ENCODE measurements at places on chromosomes 5 and 9.

DNA sequence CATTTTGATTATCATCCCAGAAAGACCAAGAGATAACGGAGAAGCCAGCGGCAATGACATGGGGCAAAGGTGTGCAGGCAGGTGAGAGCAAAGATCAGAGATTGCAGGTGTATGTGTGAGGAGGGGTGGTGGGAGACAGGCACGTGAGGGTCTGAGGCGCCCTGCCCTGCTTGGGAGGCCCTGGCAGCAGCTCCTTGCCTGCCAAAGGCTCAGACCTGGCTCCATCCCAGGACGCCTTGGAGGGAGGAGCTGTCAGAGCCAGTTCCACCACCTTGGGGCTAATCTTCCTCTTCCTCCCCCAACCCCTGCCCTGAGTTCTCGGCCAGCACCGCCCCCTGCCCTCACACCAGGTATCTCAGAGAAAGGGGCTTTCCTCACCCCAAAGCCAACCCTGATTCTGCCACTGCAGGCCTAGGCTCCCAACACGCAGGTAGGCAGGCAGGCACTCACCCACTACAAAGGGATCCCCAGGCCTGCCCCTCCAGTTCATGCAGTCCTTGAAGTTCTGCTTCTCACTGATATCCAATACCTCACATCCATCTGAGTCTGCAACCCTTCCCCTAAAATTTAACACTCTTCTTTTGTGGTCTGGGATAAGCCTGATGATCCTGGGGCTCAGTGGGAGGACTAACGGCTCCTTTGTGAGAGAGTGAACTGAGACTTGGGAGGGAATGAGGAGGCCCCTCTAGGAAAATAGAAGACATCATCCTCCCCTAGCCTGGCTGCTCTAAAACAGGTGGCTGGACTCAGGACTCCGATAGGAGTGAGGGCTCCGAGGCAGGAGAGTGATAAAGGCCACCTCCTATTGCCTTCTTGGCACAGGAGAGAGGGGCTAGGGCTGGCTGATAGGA is 1.8 kb downstream of the AQP3 start:
- DNase-seq, result no peak

- no peak for DNase-seq
Observed at GRCh38 chr5:102375272-102375671, 79.2 kb upstream of the SLCO4C1 start.

GRCh38 chr5:117982691-117983090 is 1005.7 kb downstream of the DTWD2 start:
- DNase-seq, result no peak

DNA sequence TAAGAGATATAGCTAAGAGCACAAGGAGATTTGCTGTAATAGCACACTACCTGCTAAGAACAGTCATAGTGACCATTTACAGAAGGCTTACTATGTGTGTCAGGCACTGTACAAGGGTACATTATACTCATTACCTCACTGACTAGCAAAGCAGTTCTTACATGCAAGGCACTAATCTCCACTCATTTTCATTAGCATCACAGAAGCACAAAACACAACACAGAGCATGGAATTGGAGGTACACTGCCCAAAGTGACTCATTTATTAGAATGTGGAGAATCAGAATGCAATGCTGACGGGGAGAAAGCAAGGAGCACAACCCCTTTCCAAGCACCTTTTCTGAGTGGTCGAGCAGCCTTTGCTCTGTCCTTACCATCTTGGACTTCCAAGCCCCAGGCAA is 169.7 kb downstream of the ENTREP1 start:
- no peak for DNase-seq

DNA sequence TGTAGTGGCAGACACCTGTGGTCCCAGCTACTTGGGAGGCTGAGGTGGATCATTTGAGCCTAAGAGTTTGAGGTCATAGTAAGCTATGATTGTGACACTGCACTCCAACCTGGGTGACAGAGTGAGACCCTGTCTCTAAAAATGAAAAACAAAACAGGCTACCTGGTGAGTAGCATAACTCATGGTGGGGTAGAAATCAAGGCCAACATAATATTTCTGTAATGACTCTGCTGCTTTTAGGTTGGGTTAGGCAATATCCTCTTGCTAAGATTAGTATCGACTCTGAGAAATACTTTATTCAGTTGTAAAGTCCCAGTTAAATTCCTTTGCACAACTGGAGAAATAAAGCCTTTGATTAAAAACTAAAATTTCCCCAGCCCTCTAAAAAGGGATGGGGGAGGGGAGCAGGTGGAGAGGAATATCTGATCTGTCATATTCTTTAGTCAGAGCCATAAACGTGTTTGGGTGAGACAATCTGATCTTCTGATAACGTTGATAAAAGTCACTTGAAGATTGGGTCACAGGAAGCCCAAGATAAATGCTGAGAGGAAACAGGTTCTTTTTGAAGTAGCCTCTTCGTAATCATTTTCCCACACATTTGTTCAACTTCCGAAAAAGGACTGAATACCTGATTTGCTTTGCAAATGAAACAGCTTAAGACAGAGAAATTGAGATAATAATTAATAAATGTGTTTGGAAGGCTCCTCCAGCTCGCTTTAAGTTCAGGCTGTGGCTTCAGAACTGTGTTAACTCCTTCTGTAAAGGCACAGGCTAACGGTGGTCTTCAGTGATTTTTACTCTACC is 14.9 kb downstream of the IL4 start:
- no peak for DNase-seq

GRCh38 chr9:15225564-15226126 is 81.4 kb downstream of the TTC39B start:
- no peak for DNase-seq

GRCh38 chr5:168153876-168154270 is 137.6 kb upstream of the WWC1 start:
- no peak for DNase-seq

DNA sequence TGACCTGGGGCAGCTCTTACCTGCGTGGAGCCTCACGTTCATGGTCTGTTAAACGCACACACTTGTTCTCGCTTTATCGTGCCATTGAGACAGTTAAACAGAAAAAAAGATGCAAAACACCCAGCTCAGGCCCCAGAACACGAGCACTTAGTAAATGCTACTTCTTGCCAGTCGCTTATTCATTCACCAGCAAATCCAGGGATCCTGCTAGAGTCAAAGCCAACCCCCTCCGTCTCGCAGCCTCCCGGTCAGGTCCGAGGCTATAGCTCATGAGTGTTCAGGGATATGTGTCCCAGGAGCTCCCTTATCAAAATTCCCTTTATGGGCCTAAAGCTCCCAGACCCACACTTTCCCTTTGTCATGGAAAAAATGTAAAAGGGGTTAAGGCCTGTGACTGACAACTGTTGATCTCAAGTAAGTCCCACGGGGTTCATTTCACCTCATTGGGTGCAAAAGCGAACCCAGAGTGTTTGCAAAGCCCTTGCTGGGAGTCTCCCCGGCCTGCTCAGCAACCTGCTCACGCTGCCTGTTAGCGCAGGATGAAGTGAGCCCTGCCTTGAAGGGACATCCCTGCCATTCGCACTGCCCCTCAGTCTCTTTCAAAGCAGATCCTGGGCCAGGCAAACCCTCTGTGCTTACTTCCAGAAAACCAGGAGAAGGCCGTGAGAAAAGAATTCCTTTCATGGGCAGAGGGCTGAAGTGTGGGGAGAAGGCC is 40.7 kb downstream of the HRH2 start:
- no peak for DNase-seq

- DNase-seq, result no peak
Observed at GRCh38 chr5:67065237-67065636, 131.4 kb downstream of the CD180 start.

DNA sequence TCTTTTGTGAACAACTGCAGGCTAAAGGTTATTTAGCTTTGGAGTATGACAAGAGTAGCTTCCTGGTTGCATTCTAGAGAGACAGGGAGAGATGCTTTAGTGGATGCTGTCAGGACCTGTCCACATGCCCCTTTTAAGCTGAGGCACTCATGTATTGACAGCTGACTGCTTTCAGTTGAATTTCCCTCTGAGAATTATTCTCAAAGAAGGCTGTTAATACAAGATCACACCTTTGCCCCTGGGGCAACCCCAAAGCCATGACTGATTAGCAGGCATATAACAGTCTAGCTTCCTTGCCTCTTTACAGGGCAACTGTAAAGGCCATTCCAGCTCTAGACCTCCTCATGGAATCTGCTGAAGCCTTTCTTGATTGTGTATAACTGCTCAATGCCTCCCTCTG is 117.6 kb upstream of the ATP10B start:
- DNase-seq, result no peak

Data from stimulated activated CD8-positive, alpha-beta memory T cell treated with anti-CD3 and anti-CD28 coated beads, Interleukin-15, amount 100 ng/mL, for 4 hours (primary cell).